Cortex of kidney (tissue), 1 donor: ENCODE measurements at places on chromosomes 11 and 22.

GRCh38 chr11:85922367-85922766, 67.2 kb downstream of the CCDC83 start:
- no peak for DNase-seq

- no peak for DNase-seq
Measured at GRCh38 chr22:43681731-43682360, 130.3 kb downstream of the EFCAB6 start.

DNA sequence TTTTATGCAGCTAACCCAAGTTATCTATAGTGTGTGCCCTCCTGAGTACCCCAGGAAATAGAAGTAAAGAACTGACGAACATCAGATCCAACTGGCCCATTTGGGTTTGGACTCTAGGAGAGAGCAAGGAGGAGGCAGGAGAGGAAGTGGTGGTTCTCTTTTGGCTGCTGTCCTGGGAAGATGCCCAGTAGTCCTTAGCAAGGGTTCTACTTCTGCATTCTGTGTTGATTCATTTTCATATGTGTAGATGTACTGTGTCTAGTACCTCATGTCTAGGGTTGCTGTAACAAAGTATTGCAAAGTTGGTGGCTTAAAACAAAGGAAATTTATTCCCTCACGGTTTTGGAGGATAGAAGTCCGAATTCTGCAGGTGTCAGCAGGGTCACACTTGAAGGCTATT, 6.6 kb upstream of the MMP27 start:
- no peak for DNase-seq

GRCh38 chr22:42895087-42895486, 38.0 kb upstream of the ARFGAP3 start:
- DNase-seq: no peak

DNA sequence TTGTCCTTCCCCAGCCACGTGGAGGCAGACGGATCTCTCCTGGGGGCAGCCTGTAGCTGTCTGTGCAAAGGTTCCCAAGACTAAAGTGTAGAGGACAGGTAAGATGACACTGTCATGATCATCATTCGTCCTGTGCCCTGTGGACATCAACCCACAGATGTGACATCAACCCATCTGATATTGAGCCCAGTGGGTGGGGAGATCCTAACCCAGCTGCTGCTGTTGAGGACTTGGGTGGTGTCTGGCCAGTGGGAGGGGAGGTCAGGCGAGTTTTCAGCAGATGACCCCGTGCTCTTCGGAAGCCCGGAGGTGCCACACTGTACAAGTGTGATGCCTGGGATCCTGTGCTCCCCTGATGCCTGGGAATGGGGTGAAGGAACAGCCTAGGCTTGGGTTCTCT, 1.2 kb upstream of the GAL start:
- no peak for DNase-seq

DNA sequence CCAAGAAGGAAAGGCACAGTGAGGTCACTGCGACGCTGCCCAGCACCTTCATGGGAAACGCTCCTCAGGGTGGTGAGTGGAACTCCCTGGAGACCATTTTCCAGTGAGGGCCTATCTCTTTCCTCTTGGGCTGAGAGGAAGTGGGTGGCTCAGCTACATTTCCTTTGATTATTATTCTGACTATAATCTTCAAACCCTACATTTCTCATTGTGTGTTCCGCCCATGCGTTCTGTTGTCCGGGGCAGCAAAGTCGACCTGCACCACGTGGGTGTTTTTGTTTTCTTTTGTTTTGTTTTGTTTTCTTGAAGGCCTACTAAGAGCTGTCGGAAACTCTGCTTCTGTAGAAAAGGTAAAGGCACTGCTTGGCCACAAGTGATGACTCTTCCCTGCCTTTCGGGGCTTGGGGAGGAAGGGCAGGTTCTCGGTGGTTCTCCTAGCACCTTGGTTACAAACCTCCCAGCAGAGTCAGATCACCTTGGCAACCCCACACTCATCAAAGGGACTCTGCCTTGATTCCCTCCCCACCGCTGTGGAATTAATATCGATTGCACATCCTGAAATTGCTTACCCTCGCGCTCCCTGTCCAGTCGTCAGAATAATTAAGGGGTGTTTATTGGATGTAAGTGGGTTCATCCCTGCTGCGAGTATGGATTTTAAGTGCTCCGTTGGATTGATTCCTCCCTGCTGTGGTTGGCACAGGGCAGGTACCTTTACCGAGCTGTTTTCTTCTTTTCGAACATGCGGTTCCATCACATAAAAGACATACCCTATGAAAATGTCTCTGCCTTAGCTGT, 7.3 kb downstream of the PARVB start:
- no peak for DNase-seq
